Upper lobe of left lung (tissue), 6 donors: ENCODE measurements at places on chromosomes 3 and 15. TPM values are rescaled to one million over a fixed set of nuclear protein-coding genes. Genes with fewer than 3 reads are reported as not detected.

GRCh38 chr3:169146866-169147237, 516.7 kb downstream of the MECOM start:
- no peak for DNase-seq
- peaks cover 33% of the 10 kb centered on the region for H3K4me1 ChIP-seq
- peak overlapping the region; percentile 93 for H3K27ac ChIP-seq
- no peaks in the 10 kb centered on the region for H3K27me3 ChIP-seq

GRCh38 chr3:69179740-69180372, 57.5 kb upstream of the LMOD3 start:
- no peaks in the 10 kb centered on the region for H3K27me3 ChIP-seq
- H3K4me1 ChIP-seq: peaks cover 6% of the 10 kb centered on the region
- H3K4me3 ChIP-seq: no peak overlapping the region
- H3K36me3 ChIP-seq: peaks cover 41% of the 10 kb centered on the region

DNA sequence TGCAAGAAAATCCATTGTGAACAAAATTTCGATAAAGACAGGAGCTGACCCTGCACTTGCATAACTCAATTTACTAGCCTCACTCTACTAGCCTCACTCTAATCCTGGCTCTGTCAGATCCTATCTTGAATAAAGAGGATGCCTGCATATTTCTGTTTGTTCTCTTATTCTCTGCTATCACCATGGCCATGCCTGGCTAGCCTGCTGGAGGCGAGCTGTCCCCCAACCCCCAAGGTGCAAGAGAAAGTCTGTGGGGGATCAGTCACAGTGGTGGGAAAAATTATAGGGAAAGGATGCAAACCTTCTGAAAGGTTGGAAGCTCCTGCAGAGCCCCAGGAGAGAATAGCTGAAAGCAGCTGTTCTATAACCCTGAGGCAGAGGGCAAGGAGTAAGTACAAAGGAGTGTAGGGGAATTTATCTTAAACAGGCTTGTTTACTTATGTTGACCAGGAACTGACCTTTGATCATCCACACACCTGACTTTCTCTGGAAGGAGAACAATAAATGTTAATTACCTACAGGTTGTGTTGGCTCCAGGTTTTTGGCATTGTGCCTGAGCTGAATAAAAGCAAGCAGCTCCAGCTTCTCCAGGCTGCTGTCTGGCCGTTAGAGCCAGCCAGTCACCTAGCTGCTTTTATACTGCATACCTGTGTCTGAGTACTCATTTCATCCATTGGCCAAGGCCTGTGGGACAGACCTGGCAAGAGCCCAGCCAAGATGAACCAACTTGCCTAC, 137.7 kb upstream of the RASGRP1 start:
- DNase-seq: peak; percentile 23
- no peak overlapping the region for H3K27ac ChIP-seq
- H3K36me3 ChIP-seq: no peaks in the 10 kb centered on the region
- no peaks in the 10 kb centered on the region for H3K27me3 ChIP-seq
- no peak overlapping the region for H3K4me3 ChIP-seq

DNA sequence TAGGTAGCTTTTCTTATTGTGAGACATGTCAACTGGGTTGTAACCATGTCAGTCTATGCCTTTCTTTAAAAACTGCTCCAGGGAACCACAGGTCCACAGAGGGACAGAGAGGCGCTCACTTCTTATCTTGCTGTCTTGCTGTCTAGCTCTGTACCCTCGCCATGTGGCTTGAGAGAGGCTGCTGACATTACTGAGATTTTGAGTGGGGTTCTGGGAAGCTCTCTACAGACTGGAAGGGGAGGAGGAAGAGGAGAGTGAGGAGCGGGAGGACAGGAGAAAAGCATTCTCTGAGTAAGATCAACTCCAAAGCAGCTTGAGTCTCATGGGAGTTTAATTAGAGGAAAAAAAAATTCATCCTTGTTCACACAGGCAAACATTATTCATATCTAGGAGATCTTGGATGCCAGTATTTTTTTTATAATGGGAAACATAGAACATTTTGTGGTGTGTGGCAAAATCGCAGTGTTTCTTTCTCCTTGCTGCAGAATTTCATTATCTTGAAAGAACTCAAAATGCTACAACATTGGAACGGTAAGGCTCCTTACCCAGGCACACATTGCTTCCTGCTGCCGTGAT, 1037.0 kb upstream of the NR2F2 start:
- no peaks in the 10 kb centered on the region for H3K27me3 ChIP-seq
- no peak for DNase-seq
- no peaks in the 10 kb centered on the region for H3K4me1 ChIP-seq
- no peaks in the 10 kb centered on the region for H3K36me3 ChIP-seq
- H3K4me3 ChIP-seq: no peak overlapping the region

DNA sequence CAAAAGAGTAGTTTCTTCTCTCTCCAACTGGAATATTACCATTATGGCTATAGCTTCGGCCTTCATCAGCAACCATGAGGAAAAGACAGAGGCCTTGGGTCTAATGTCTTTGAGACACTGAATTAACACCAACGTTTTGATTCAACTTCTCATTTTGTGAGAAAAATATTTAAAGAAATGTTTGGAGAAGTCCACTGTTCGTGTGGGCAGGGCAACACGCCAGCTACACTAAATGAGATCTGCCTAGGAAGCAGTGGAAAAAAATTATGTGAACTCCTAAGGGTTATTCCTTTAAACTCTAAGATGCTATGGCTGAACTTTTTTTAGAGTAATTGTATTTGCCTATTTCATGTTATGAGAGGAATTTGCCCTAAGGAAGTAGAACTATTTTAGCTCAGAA, 41.8 kb downstream of the NCEH1 start:
- no peak overlapping the region for H3K27ac ChIP-seq
- no peaks in the 10 kb centered on the region for H3K36me3 ChIP-seq
- no peaks in the 10 kb centered on the region for H3K27me3 ChIP-seq
- DNase-seq: no peak
- H3K4me3 ChIP-seq: no peak overlapping the region
- peaks cover 17% of the 10 kb centered on the region for H3K4me1 ChIP-seq

- no peaks in the 10 kb centered on the region for H3K4me1 ChIP-seq
- H3K36me3 ChIP-seq: no peaks in the 10 kb centered on the region
- H3K27ac ChIP-seq: no peak overlapping the region
- H3K4me3 ChIP-seq: no peak overlapping the region
- H3K27me3 ChIP-seq: no peaks in the 10 kb centered on the region
Observed at GRCh38 chr15:69871511-69872134, 226.1 kb downstream of the TLE3 start.

DNA sequence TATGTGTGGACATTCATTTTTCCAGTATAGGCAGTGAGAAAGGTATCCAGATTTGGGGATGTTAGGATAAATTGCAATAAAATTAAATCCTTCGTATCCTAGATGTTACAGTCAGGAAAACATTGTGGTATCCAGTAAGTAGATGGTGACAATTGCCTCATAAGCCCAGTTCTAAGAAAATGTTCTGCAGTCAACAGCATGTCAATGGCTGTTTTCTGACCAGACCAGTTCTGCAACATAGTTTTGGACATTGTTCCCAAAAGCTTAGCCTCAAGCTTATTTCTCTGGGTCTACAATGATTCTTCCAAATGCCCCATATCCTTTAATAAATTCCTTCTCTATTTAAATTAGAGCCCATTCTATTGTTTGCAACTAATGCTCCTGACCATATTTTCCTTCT, 480.7 kb downstream of the FHIT start:
- H3K4me3 ChIP-seq: no peak overlapping the region
- no peaks in the 10 kb centered on the region for H3K27me3 ChIP-seq
- H3K27ac ChIP-seq: no peak overlapping the region
- no peaks in the 10 kb centered on the region for H3K4me1 ChIP-seq

DNA sequence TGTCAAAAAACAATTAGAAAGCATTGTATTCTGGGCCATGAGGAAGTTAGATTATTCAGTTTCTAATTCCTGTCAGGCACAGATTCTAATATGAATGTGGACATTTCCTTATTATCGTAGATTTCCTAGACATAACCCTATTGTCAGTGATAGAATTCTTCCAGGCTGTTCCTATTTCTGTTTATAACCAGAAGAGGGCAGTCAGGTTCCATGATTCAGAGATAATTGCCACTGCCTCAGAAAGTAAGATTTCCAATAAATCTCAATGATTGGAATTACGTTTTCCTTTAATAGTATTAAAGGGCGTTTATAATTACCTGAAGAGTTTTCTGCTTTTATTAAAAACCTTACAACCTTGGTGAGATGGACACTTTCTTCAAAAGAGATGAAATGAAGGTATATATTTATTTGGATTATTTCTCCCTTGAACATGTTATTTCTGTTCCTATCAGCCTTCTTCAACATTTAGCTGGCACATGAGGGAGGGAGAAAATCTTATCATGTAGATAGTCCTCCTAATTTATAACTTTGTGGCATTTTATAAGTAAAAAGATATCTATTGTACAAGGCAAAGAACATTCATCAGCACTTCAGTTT, 439.2 kb downstream of the MCTP2 start:
- H3K27ac ChIP-seq: no peak overlapping the region
- no peak overlapping the region for H3K4me3 ChIP-seq
- no peaks in the 10 kb centered on the region for H3K27me3 ChIP-seq
- no peaks in the 10 kb centered on the region for H3K36me3 ChIP-seq

DNA sequence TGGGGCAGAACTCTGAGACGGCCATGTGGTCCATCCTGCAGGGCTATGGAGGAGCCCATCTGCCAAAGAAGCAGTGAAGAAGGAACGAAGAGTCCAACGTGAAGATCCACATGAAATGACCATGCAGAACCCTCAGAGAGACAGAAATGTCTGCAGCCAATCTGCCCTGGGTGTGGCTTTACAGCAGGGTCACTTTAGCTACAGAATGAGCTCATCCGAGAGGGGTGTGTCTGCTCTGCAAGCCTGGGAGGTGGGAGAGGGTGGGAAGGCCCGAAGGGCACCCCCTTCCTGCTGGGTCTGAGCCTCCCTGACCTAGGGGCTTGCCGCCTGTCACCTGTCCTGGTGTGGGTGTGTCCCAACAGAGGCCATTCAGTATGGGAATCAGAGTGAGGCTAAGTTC, 176.3 kb downstream of the ATP10A start:
- no peak overlapping the region for H3K4me3 ChIP-seq
- H3K27ac ChIP-seq: no peak overlapping the region
- H3K36me3 ChIP-seq: peaks cover 4% of the 10 kb centered on the region
- no peak for DNase-seq
- H3K27me3 ChIP-seq: no peaks in the 10 kb centered on the region
- H3K4me1 ChIP-seq: no peaks in the 10 kb centered on the region

DNA sequence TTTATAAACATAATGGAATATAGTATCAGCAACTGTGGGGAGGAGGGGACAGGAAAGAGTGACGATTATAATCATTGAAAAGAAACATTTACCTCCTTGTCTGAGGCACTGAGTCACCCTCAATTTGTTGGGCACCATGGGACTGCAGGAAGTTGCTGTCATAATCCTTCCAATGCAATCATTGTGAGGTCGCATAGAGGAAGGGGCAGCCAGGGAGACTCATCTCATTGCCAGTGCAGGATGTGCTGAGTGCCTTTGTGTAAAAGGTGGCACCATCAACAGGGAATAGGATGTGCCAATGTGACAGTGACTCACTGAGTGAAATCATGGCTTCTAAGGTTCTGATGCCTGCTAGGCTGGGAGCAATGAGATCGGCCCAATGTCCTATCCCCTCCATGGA, 300.4 kb upstream of the ADAMTS9 start:
- no peaks in the 10 kb centered on the region for H3K27me3 ChIP-seq
- no peak overlapping the region for H3K4me3 ChIP-seq
- H3K36me3 ChIP-seq: no peaks in the 10 kb centered on the region

DNA sequence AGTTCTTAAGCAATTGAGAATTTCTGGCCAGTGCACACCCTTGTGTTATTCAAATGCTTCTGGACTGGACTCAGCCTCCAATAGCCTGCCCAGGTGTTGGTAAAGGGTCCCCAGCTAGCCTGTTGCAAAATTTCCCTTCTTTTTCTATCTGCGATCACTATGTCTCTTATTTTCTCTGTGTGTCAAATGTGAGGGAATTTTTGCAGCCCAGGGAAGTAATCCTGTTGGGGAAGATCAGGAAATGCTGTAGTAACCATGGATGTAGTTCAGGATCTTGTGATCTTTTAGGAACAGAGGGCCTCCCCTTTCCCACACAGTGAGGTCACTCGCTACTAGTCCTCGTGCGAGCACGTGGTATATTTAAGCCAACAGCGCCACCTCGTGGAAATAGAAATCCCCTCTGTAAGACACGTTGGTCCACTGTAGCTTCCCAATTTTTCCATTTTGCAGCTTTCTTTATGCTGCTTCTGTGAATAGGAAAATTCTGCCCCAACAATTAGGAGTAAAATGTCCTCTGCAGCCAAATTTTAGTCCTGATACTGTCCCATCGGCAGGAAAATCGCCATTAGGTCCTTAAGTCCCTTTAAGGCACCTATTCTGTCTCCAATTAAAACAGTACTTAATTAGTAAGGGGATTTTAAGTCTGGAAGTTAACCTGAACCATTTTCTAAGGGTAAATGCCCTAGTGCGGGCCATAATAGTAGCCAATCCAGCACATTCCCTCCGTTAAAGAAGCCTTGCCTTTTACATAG, 4.0 kb upstream of the SMCO1 start:
- no peak overlapping the region for H3K27ac ChIP-seq
- peak; percentile 59 for DNase-seq

DNA sequence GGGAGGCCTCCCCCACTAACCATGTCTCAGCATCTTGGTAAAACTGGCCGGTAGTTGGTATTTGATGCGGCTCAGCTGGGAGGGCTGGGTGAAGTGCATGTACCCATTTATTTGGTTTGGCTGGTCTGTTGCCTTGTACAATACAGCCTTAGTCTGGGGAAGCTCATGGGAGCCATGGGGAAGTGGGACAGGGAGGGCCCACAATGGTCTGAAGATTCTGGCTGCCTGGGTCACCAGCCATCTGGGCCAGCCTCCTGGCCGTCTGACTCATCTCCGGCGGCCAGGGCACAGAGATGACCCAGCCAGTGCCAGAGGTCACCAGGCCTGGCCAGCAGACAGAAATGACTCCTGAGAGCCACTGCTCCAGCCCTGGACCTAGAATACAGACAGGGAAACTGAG, 51.6 kb upstream of the SMAD6 start:
- peak; percentile 73 for DNase-seq
- no peak overlapping the region for H3K4me3 ChIP-seq
- H3K27me3 ChIP-seq: no peaks in the 10 kb centered on the region
- H3K4me1 ChIP-seq: peaks cover 31% of the 10 kb centered on the region

The CCRL2 gene
- total RNA-seq: 8.1 TPM

The PATL2 gene
- 30.4 TPM for total RNA-seq

The SLC38A3 gene
- not detected for total RNA-seq

The SLC12A1 gene
- not detected for total RNA-seq
